RPMI7951 (cell line): ENCODE measurements at places on chromosomes 12 and 14. TPM values are rescaled to one million over a fixed set of nuclear protein-coding genes. Genes with fewer than 3 reads are reported as not detected.

DNA sequence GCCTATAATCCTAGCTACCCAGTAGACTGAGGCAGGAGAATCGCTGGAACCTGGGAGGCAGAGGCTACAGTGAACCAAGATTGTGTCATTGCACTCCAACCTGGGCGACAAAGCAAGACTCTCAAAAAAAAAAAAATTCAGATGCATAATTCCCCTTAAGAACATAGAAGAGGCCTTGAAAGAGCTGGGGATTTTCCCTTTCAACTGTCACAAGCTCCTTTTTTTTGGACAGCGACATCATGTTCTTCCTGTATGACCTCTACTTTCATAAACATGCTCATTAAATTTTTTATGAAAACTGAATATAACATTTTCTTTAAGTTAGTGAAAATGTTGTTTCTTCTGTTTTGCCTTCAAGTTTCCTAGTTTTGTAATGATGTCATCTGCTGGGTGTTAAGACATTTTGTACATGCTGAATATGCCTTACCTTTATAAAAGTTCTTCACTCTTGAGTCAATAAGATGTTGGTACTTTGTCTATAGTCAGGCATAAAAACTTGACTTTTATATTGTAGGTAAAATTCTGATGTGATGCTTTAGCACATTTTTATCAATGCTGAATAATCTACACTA, 76.0 kb downstream of the PTHLH start:
- no peak for DNase-seq

- no peak for DNase-seq
These were observed 39.9 kb downstream of the NINJ2 start for GRCh38 chr12:623172-623864.

GRCh38 chr12:1161197-1161596, 170.2 kb downstream of the ERC1 start:
- no peak for DNase-seq

DNA sequence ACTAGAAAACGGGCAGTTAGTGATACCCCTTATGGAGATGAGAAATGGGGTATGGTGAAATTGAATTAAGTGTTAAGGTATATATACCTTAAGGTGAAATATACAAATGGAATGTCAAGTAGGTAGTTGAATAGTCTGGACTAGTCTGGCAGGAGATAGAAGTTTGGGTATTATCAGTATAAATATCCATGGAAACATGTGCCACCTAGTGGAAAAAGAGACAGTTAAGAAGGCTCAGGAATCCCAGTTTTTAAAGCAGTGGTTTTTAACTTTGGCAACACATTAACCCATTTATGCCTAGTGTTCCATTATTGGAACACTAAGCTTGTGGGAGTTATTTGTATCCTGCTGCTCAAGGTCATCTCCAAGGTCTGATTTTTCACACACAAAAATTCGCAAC, 38.6 kb upstream of the TPH2 start:
- peak; percentile 4 for DNase-seq

The FSCB gene
- not detected in 2 replicates for total RNA-seq

GRCh38 chr12:75979181-75979580, 52.4 kb downstream of the PHLDA1 start:
- peak; percentile 84 for DNase-seq

- DNase-seq = peak; percentile 71
These were observed 13.1 kb downstream of the CCDC85C start for GRCh38 chr14:99590746-99591555.

DNA sequence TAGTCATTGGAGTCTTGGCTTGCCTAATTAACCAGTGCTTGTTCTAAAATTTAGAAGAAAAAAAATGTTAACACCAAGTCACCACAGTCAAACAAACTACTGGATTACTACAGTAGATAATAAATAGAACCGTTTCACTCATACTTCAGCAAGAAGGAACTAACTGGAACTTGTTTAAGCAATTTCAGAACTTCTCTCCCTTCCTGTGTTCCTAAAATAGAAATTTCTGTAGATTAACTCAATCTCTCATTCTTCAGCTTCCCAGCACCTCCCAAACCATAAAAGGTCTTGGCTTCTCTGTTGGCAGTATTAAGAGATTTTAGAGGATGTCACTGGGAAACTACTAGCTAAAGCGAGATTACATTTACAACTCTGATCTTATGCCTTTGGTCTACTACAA, 18.6 kb downstream of the GNS start:
- DNase-seq = no peak

- peak; percentile 35 for DNase-seq
These were observed 452.7 kb upstream of the PDE3A start for GRCh38 chr12:19915392-19916195.

The PROX2 gene
- not detected in 2 replicates for total RNA-seq

- DNase-seq = no peak
These were observed 39.2 kb downstream of the PPTC7 start for GRCh38 chr12:110543965-110544364.

DNA sequence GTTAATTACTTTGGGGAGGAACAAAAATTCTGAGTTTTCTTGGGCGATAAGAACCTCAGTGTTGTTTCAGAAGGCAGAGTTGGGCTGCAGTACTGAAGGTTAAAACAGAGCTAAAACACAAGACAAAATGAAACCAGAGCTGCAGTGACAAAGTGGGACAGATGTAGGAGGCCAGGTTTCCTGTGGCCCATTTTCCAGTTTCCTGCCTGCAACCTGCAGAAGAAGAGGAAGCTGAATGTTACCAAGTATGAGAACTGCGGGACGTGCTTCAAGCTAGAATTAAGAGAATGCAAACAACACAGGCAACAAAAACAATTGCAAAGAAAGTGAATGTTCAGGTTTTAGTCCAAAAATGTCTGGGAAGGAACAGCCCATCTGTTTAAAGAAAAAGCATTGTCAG, 17.8 kb downstream of the ELK3 start:
- DNase-seq = no peak

DNA sequence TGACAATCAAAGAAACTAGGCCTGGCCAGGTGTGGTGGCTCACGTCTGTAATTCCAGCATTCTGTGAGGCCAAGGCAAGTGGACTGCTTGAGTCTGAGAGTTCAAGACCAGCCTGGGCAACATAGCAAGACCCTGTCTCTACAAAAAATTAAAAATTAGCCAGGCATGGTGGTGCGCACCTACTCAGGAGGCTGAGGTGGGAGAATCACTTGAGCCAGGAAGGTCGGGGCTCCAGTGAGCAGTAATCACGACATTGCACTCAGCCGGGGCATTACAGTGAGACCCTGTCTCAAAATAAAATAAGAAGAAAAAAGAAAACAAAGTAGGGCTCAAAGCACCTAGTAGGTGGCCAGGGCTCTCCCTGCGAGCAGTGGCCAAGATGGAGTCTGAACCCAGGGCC, 79.1 kb downstream of the CHGA start:
- no peak for DNase-seq

The SPIC gene
- total RNA-seq = not detected in 2 replicates

The HHIPL1 gene
- 0.24 and 0.49 TPM in 2 replicates for total RNA-seq

The NID2 gene
- total RNA-seq = 29.8 and 35.0 TPM in 2 replicates

DNA sequence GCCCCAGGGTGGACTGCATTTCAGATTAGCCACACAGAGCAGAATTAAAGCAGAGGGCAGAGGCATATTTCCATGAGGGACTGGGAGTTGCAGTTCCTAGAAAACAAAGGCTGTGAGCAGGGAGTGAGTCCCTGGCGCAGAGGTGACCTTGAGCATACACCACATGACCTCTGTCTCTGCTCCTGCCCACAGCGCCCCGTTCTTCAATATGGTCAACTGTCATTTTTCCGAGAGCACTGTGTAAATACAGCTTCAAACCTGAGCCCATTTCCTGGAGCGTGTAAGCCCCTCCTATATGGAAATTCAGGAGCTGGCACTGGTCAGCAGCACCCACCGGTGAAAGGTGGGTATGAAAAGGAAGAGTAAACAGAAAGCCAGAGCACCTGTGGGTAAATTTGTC, 192.2 kb upstream of the PELI2 start:
- no peak for DNase-seq

DNA sequence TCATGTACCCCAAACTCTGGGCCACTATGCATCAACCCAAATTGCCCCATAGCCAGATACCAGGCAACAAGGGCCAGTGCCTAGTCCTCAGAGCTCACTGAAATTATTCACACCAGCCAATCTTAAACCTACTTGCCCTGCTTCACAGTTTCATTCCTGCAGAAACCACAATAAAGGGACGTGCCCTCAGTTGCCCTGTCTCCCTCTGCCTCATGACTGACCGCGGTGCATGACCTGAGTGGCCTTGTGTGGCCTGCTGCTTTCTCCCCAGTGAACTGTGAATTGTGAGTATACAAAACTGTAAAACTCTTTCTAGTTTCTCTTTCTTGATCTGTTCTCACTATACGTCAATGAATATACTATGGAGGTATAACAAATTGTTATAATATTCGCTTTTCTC, 490.9 kb upstream of the MIS18BP1 start:
- no peak for DNase-seq

The RESF1 gene
- 38.1 and 41.3 TPM in 2 replicates for total RNA-seq

The LRTM2 gene
- total RNA-seq = not detected in 2 replicates

DNA sequence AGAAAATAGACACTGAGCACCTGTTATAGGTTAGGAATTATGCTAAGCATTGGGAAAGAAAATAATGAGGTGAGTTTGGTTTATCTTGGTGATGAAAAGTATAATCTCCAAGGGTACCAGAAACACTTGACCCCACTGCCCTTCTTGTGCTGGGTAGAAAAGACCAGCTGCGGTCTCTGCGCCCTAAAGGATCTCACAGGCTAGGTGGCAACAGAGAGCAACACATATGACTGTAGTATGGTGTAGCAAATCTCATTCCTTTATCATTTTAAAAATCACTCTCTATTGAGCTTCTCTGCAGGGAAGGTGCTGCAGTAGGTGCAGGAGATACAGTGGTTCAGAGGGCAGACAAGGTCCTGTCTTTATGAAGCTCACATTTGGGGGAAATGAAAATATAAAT, 26.1 kb downstream of the NRXN3 start:
- no peak for DNase-seq

DNA sequence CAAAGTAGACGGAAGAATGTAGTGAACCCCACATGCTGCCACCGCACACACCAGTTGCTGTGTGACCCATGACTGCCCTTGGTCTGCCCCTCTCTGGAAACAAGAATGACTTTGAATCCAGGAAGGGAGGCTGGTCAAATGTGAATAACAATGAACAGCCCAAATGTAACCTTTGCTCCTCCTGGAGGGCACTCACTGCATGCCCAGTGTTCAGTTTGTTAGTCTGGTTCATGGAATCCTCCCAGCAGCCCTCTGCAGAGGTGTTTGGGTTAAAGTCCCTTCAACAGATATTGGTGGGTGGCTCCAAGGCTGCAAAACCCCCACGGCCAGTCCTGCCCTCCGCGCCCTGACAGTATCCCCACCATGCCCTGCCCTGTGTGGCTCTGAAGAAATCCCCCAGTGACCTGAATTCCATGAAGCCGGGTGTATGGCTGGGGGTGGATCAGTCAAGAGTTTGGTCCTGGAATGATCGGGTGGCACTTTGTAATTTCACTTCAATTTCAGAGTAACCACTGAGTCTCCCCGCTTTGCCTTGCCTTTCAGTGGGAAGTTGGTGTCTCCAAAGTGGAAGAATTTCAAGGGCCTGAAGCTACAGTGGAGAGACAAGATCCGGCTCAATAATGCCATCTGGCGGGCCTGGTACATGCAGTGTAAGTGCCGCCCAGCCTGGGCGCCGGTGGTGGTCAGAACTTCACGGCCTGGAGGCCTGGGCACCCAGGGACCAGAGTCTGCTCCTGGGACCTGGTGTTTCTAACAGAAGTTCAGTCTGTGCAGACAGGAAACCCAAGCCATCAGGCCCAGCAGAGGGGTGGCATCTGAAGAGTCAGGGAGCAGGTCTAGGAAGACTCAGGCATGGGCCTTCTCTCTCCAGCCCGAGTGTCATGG, 47.1 kb downstream of the IL31 start:
- peak; percentile 14 for DNase-seq

The CLEC1B gene
- total RNA-seq = not detected in 2 replicates

DNA sequence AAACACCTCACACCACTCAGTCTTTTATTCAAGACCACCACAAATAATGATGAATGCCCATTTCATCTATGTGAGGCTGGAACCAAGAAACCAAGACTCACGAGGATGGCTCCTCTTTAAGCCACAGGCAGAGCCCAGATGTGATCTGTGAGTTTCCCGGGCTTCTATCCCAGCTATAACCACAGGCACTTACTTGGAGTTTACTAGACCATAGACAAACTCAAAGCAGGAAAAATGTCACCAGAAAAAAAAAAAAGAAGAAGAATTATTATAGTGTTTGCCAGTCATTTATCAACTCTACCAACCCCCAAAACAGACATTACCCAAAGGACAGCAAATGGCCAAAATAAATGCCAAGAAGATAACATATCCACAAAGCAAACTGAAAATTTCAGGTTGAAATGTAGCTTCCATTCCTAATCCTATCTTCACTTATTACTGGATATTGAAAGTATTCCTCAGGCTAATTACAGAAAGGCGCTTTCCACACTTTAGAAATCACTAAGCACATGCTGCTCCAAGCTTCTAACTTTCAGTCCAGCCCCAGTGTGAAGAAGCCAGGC, 44.7 kb downstream of the ZFYVE1 start:
- DNase-seq = no peak

DNA sequence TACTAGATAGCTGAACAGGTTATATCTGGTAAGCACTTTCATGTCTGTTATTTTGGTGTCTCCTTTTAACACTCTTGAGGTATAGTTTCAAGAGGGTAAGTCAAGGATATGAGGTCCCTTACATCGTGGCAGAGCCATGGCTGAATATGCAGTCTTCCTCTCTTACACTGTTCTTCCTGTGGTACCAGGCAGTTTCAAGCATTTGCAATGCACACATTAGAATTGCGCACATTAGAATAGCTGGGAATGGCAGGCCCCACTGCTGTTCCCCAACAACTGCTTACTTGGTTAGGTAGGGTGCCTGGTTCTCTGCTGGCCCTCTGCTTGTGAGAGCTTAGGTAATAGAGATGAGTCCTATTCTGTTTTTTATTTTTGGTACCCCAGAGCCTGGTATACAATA, 41.2 kb downstream of the TMTC2 start:
- no peak for DNase-seq

The RTL1 gene
- not detected in 2 replicates for total RNA-seq

GRCh38 chr14:78341827-78342389, 171.7 kb downstream of the NRXN3 start:
- no peak for DNase-seq

The TMEM253 gene
- not detected in 2 replicates for total RNA-seq

DNA sequence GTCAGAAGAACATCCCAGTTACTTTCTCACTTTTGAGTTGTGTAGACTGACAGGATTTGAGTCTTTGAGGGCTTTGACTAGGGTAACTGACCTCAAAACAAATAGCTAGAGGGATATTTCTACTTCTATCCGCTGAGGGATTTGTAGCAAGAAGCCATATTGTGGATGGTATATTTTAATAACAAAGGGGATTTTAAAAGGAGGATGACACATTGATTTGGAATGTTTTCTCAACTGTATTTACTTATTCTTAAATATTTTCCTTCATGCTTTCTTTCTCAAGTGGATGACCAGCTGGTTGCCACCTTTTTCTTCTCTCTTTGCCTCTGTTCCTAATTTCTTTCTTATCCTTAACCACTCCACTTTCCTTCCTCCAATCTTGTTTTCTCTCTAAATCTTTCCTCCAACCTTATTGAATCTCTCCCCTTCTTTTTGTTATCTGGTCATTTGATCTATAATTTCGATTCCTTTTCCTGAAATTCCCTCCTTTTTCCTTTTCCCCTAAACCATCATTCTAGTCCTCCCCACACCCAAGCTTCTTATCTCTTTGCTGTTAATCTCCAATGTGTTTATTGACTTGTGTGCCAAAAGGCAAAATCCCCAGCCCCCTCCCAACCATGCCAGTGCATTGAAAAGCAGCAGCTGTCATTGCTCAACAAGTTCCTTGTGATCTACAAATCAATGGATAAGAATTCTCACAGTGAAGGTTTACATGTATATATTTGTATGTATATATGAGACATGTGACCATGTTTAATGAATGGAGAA, 411.6 kb downstream of the RAD51B start:
- DNase-seq = peak; percentile 64

The CNIH1 gene
- 157 and 175 TPM in 2 replicates for total RNA-seq

GRCh38 chr14:90487031-90487430, 90.2 kb downstream of the CALM1 start:
- peak; percentile 41 for DNase-seq

The NAA30 gene
- 10.8 and 17.5 TPM in 2 replicates for total RNA-seq
